ENCODE measurements at places on chromosomes 11 and 22.

DNA sequence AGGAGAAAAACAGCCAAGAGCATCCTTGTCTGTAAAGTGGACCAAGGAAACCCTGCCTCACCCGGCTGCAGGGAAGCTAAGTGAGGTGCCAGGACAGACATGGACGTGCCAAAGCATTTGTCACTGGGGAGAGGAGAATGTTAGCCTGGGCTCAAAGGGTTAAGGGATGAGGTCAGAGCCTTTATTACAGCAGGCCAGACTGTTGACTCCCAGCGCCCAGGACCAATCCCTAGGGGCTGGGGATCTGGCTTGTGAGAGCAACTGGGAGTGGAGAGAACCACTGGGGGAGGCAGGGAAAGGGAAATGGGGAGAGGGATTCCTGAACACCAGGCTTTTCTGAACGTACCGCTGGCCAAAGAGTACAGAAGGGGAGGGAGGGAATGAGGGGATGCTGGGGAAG, 2.6 kb downstream of the CHRM1 start:
- DNase-seq = no peak

DNA sequence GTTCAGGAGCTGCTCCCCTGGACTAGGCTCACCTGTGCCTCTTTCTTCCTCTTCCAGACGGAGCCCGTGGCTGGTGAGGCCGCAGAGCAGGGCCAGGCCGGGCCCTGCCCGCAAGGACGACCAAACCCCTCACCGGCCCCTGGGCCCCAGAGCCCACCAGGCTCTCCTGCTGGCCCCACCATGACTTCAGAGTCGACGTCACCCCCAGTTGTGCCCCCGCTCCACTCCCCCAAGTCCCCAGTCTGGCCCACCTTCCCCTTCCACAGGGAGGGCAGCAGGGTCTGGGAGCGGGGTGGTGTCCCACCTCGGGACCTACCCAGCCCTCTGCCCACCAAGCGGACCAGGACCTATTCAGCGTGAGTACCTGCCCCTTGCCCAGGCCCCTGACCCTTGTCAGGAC, 11.0 kb downstream of the CSDC2 start:
- DNase-seq = no peak

- no peak for DNase-seq
Observed at GRCh38 chr11:44403587-44404273, 93.8 kb upstream of the ALX4 start.

- no peak for DNase-seq
Observed at GRCh38 chr11:75152090-75152489, 1.2 kb downstream of the SLCO2B1 start.

DNA sequence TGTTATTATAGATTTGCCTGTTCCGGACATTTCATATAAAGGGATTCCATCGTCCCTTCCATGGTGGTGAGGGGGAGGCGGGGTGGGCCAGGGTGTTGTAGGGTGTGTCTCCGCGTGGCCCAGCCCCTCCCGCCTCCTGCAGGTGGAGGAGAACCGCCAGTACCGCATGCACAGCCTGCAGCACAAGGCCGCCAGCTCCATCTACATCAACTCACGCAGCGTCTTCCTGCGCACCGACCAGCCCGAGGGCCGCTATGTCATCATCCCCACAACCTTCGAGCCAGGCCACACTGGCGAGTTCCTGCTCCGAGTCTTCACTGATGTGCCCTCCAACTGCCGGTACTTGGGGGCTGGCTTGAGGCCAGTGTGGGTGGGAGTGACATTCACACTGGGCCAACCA, 7.5 kb upstream of the MYO7A start:
- DNase-seq = no peak

- DNase-seq = no peak
Observed at GRCh38 chr22:49055406-49055805, 772.3 kb downstream of the BRD1 start.
